ENCODE measurements at places on chromosomes 1 and 21. TPM values are rescaled to one million over a fixed set of nuclear protein-coding genes. Genes with fewer than 3 reads are reported as not detected.
A peak's percentile ranks its signal among the peaks of the same experiment; 100 is the strongest.

TRIM58 gene
- total RNA-seq = 0.97 TPM

OR6K3 gene
- not detected for total RNA-seq

CTSS gene
- 4.7 TPM for total RNA-seq

DNA sequence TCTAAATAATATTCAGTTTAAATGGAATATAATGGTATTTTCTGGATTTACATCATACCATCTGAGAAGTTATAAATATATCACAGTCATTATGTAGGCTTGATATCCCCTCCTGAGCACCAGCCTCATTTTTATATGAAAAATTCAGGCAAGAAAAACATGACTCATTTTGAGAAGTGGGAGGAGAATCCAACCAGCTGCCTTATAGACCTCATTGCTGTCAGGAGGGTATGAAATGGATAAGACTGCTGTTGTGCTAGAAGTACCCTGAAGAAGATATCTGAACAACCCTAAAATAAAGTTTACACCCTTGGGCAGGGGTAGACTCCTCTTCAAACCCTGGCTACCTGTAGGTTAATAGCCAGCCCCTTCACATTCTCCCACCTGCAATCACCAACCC is 8.8 kb downstream of the GIPC2 start:
- no peak for DNase-seq

GRCh38 chr1:240797050-240797449 is 185.1 kb upstream of the GREM2 start:
- DNase-seq = no peak

- DNase-seq = no peak
Measured at GRCh38 chr1:92201973-92202372, 15.7 kb upstream of the C1orf146 start.

- no peak for DNase-seq
Measured at GRCh38 chr1:156021093-156021428, 310 bp upstream of the SSR2 start.

GRCh38 chr1:223504741-223505140 is 111.5 kb downstream of the CCDC185 start:
- peak; percentile 58 for DNase-seq
